ENCODE measurements at places on chromosomes 5 and 9.

DNA sequence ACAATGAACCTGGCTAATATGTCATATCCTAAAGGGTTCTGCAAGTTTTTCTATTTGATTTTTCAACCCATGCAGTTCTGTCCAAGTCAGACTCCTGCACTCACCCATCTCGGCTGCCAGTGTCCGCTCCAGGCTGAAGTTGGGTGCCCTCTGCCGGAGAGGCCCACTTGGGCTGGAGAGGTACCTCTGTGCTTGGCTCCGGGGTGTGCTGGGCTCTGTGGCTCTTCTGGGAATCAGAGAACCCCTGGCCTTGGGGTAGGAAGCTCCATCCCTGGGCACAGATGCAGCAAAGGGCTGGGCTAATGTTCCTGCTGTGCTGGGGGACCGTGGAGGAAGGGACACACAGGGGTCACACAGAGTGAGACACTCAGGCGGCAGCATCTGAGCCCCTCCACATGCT is 26.2 kb downstream of the ORM2 start:
- DNase-seq, result no peak

DNA sequence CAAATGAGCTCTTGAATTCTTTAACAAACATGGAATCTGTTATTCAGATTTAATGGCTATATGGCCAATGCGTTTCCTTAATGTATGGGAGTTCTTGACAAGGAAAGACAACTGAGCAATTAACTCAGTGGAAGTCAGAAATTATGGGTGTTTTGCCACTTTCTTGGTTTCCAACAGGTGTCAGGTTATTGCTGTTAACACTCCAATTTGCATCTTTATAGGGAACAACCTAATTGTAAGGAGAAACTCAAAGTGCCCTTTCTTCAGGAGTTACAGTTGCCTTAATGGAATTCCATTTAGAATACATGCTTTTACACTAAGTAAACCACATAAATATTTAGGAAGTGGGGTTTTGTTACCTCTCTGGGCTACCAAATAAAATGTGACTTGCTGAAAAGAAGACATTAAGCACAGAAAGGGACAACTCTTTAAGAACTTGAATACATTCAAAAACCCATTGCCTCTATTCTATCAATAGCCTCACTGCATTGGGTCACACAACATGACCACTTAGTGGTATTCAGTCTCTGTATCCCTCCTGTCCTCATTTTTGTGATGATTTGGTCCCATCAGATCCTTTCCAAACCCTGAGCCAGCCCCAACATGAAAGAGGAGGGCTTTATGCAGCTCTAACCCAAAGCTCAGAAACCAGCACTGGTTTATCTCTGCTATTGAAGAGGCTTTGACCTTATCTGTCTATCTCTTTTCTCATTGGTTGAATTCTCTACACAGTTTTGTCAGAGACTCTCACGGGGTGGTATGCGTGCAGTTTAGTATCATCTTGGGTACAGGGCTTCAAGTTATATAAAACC is 118.7 kb downstream of the EDIL3 start:
- no peak for DNase-seq

DNA sequence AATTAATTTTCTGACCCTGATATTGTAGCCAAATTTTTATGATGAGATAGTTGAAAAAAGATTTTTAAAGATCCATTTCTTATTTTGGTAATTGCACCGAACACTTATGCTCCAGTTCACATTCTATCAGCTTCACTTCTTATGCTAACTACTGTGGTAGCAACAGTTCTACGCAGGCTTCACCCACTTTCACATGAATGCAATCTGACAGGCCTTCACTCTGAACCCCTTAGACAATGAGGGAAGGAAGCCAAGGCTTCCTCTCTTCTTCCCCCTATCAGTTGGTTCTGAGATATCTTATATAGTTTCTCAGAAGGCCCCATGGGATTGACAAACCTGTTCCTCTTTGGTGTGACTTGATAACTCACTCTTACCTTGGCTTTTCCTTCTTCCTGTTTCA is 185.8 kb downstream of the CETN3 start:
- DNase-seq, result no peak

DNA sequence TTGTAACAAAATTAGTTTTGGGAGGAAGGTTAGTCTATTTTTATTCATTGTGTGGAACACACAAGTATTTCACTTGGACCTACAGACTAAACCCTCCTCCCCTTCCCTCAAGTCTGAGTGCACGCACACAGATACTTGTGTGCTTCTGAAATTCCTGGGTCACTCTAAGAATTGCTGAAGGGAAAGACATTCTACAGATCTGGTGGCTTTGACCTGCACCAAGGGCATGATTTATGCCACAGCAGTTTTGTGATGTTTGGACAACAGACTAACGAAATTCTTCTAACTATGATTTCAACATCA is 150.5 kb downstream of the ARL15 start:
- DNase-seq, result no peak

- peak; percentile 30 for DNase-seq
Measured at GRCh38 chr5:55691265-55692105, 20.6 kb downstream of the SLC38A9 start.

- no peak for DNase-seq
Measured at GRCh38 chr5:125484272-125484741, 737.9 kb upstream of the ZNF608 start.

DNA sequence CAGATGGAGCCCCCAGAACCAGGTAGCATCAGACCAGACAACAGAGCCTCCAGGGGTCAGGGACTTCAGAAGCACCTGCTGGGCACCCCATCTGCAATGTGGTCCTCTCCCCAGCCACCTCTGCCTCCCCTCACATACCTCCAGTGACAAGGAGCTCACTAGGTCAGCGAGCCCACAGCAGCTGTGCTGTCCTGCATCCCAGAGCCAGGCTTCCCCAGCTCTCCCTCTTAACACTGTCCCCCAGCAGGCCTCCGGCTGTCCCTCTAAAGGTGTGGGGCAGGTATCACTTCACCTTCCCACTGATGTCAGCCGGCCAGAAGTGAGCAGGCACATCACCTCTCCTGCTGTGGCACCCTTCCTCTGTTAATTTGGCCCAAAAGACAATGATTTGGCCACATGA is 83.6 kb downstream of the LMX1B start:
- DNase-seq, result no peak

- DNase-seq, result no peak
Measured at GRCh38 chr9:100197553-100197952, 98.5 kb downstream of the INVS start.

Data from activated CD4-positive, alpha-beta T cell treated with anti-CD3 and anti-CD28 coated beads, Interleukin-2, Interleukin-6, amounts not matched to agents 100 ng/mL and 50 ng/mL, durations not matched to agents 16 hours and 8 hours (primary cell).